Sciatic nerve (tissue), 2 donors: ENCODE measurements at places on chromosomes 5 and 9.

DNA sequence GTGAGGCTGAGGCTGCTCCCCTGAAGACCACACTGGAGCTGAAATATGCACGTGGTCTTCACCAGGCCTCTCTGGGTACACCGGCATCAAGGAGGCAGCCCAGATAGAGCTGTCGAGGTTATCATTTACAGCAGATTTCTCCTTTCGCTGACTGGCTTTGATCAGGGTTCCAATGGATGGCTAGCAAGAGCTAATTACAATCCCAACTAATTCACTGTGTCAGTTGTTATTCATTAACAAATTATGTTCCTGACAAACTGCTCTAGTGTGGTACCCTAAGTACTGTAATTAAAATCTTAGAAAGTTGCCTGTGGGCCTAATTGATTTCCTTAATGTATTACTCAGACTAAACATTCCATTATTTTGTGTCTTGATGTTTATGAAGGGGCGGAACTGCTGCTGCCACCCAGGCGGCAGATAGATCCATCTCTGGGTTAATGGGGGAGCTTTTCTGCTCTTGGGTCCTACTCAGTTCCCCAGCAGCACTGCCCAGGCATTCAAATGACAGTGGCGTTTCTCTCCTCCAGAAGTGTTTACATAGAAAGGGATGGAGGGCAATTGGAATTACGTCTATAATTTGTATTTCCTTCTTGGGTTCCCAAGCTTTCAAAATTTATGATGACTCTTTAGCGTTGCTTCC, 71.7 kb upstream of the RAD23B start:
- no peak for DNase-seq

DNA sequence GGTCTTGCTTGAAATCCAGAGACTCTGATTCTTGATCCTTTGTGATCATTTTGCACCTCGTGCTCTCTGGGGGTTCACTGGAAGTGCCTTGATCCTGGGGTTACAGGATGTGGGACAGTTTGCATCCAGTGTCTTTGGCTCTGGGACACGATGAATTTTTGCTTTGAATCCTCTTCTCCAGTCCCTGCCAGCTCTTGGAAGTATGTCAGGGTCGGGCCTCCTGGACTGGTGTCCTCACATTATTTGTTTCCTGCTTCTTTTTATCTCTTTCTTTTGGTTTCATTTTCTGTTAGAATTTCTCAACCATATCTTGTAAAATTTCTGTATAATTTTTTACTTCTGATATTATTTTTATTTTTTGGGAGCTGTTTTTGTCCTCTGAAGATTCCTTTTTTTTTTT, 34.2 kb downstream of the SECISBP2 start:
- no peak for DNase-seq

DNA sequence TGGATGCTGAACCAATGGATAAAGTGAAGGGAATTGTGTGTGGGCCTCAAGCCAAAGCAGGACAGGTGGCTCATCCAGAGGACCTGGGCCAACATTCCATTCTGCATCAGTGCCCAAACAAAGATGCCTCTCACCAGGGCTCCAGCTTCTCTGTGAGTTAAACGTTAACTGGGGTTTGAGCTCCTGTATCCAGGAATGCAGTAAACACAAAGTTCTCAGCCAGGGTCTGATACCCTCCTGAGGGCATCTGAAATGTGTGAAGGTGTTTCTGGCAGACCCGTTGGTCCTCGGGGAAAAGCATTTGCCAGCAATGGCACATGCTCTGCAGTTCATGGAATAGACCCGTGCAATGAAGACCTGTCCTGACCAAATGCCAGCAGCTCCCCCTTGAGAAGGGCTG, 33.9 kb upstream of the AOPEP start:
- DNase-seq, result no peak

DNA sequence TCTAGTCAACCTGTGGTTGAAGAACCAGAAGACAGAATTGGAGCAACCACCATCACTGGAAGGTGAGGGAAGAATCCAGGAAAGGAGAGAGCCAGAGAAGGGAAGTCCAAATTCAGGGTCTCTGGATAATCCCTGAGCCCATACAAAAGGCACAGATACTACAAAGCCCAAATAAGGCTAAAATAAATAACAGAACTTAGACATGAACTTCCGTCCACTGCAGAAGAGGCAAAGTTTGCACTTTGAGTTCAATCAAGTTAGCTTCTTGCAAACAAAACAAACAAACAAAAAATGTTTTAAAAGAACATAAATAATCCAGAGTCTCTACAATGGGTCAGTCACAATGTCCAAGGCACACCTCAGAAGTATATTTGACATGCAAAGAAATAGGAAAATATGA, 21.0 kb downstream of the CFAP77 start:
- DNase-seq, result no peak

DNA sequence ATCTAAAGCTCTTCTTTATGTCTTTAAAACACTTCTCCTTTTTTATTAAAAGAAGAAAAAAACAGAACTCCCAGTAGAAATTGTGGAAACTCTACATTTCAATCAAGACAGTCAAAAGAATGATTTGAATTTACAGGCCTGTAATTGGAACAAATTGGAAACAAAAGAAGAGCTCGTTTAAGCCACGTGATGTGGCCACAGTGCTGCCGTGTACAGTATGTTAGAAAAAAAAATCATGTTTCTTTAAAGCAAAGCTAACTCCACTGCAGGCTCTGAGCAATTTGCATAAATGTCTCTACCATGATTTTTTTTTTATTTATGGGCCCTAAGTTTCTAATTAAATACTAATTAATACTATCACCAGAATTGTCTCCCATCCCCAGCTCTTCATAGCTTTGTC, 325.6 kb downstream of the ZSWIM6 start:
- DNase-seq, result no peak

DNA sequence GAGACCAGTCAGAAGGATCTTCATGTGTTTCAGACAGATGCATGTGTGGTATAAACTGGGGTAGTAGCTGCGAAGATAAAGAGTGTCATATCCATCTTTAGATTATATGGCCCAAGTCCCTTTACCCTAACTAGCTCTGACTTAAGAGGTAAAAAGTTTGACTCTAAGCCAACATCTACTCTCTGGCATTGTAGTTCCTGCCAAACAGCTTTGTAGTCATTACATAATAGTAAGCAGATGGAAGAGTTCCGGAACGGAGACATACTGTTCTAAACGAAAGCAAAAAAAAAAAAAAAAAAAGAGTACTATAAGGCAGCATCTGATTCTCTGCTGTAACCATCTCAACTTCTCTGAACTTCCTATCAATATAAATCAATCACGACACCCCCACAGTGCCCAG, 48.8 kb downstream of the CEMIP2 start:
- no peak for DNase-seq

- DNase-seq, result no peak
These were observed 7.2 kb upstream of the LCN2 start for GRCh38 chr9:128142061-128142460.

DNA sequence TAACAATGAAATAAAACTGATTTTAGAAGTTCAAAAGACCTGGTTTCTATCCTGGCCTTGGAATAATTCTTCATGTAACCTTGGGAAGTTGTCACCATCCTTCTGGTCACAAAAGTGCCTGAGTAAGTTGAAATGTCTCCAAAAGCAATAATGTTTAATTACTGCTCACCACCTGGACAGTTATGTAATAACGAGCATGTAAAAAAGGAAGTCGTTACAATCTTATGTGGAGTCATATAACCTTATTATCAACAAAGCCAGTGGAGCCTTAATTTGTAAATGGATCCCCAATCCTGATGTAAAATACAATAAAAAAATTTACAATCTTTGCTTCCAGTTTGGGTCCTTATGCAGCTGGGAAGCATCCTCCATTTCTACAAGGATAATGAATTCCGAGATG, 64.2 kb upstream of the GPR151 start:
- DNase-seq, result no peak

DNA sequence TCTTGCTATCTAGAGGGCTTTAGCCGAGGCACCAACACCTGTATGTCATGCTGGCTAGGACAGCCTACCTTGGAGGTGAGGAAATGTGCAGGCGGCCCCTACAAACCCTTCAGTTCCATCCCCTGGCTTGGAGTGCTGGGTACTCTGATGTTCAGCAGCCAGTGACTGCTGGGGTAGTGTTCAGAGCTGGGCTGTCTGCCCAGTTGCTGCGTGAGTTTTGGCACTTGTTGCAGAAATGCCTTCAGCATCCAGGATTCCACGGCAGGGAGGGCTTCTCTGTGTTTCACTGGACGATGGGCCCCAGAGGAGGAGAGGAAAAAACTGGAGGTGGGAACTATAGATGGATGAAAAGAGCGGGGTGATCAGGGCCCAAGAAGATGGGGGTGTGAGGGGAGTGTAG, 10.4 kb downstream of the SWI5 start:
- DNase-seq, result no peak

DNA sequence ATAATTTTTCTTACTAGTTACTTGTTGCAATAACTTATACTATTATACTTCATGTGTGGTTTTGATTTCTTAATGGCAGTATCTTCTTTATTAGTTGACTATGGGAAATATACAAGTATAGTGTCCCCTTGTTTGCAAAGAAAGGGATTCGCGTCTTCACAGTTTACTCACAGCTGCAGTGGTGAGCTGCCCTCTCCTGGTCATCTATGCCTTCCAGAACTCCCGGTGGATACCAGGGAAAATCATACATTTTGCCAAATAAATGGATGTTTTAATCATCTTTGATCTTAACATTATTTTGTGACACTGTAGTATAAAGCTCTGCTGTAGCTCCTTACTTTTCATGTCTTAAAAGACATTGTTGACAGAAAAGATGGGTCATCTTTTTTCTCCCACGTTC, 142.0 kb downstream of the ZCCHC7 start:
- no peak for DNase-seq

DNA sequence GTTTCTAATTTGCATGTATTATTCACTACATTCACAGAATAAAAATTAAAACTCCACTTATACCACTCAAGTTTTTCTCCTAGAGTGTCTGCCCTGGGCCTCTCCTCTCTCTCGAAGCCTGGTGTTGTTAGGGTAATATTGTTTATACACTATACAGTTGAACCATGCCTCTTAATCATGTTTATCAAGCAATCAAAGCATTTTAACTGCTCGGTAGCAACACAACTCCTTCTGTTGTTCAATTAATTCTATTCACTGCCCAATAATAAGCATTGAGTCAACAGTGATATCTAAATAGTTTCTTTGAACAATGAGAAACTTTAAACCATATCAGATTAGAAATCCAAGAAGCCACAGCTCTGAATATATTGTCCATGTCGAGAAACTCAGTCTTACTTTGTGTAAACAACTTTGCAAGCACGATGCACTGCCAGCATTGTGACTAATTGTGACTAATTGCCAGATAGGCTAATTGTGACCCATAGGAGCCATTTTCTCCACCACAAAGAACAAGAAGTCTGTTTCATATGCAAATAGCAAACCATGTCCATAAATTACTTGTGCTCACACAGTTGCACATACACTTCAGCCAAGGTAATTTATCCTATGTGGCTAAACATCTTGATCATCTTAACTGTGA, at the start of gene DNAH5:
TSS of gene DNAH5 (minus strand) at position 129 of the 640 bp plus-strand sequence. CDS start 250 bp downstream, outside the sequence.
- DNase-seq, result no peak
